ENCODE measurements at places on chromosomes 1 and 21.

DNA sequence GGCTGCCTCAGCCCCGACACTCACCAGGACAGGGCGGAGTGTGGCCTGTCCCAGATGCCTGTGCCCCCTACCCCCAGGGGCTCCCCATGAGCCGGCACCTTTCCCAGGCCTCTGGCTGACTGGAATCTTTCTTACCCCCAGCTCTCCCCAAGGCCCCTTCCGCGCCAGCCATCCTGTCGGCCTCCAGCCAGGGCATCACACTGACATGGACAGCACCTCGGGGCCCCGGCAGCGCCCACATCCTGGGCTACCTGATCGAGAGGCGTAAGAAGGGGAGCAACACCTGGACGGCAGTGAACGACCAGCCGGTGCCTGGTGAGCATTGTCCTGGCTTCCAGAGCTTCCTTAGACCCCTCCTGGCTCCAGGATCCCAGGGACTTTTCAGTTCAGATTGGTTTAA, 26.5 kb downstream of the IGFN1 start:
- no peak for DNase-seq

GRCh38 chr1:203338335-203339036, 12.4 kb downstream of the FMOD start:
- peak; percentile 67 for DNase-seq

GRCh38 chr21:34553151-34553952, 41.3 kb upstream of the KCNE1 start:
- peak; percentile 89 for DNase-seq

DNA sequence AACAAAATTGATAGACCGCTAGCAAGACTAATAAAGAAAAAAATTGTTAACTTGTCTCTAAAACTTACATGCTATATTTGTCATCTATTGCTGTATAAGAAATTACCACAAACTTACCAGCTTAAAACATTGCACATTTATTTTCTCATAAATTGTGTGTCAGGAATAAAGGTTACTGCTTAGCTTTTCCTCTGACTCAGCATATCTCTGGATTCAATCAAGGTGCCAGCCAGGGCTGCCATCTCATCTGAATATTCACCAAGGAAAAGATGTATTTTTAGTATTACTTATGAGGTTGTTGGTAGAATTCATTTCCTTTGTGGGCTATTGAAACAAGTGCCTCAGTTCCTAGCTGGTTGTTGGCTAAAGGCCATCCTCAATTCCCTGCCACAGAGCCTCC, 912.6 kb upstream of the NEGR1 start:
- DNase-seq: no peak

GRCh38 chr1:167207940-167208623, 12.6 kb upstream of the POU2F1 start:
- no peak for DNase-seq

DNA sequence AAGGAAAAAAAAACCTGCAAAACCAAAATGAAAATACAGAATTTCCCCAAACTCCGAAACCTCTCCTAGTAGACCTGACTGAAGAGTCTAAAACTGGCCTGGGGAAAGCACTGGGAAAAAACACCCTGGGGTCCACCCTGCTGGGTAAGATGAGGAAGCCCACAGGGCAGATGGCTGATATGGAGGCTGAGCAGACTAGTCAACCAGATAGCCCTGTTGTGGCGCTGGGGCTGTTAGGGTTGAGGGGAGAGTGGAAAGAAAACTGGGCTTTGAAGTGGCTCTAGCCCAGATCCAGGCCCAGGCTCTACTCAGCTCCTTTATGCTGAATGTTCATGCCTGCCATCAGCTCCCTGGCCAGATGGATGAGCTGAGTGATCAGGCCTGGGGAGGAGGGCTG, 6.8 kb upstream of the SLAMF1 start:
- no peak for DNase-seq

DNA sequence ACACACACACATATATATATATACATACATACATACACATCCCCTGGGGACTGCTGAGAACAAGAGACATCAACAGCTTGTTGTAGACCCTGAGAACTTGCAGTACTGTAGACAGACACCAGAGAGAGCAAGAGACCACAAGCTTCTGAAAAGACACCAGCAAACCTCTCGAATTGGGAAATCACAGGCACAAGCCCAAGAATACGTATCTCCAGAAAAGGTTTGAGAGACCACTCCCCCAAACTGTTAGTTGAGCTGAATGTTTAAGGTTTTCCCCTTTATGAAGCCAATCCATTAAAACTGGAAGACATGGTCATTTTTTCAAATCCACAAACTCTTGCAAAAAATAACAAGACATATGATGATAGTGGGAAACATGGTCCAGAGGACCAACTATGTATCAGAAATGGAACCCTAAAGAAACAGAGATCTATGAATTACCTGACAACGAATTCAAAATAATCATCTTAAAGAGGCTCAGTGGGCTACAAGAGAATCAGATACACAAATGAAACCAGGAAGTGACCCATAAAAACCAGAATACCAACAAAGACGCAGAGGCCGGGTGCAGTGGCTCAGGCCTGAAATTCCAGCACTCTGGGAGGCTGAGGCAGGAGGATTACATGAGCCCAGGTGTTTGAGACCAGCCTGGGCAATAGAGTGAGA, 45.1 kb downstream of the SLC2A1 start:
- peak; percentile 81 for DNase-seq
